ENCODE measurements at places on chromosomes 6 and 20.

GRCh38 chr6:148203970-148204369, 138.7 kb upstream of the SASH1 start:
- no peak for DNase-seq

DNA sequence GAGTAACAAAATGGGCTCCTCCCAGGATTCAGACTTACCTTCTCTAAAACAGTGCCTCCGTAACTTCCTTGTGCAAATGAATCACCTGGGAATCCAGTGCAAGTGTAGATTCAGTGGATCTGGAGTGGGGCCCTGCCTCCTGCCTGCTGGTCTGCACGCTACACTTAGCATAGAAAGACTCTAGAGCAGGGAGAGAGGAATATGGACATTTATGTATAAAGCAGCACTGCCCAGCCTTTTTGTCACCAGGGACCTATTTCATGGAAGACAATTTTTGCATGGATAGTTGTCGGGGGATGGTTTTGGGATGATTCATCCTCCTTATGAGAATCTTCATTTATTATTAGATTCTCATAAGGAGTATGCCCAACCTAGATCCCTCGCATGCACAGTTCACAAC, 42.3 kb upstream of the L3MBTL3 start:
- DNase-seq: no peak

DNA sequence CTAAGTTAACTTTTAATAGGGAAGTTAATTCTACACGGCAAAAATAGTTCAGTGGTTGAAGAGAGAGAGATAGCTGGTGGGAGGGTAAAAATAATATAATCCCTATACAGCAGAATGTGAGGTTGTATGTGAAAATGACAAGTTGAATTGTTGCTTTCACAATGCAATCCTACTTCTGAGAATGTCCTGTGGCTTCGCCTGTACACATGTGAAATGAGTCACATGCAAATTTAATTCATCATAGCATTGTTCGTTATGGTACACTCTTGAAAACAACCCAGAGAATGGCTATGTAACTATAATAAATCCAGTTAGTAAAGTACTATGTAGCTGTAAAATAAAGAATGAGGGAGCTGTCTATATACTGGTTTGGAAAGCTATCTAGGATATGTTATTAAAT, 46.0 kb upstream of the HINT3 start:
- DNase-seq: no peak

- DNase-seq: no peak
Measured at GRCh38 chr6:13681305-13682061, 30.2 kb downstream of the RANBP9 start.

DNA sequence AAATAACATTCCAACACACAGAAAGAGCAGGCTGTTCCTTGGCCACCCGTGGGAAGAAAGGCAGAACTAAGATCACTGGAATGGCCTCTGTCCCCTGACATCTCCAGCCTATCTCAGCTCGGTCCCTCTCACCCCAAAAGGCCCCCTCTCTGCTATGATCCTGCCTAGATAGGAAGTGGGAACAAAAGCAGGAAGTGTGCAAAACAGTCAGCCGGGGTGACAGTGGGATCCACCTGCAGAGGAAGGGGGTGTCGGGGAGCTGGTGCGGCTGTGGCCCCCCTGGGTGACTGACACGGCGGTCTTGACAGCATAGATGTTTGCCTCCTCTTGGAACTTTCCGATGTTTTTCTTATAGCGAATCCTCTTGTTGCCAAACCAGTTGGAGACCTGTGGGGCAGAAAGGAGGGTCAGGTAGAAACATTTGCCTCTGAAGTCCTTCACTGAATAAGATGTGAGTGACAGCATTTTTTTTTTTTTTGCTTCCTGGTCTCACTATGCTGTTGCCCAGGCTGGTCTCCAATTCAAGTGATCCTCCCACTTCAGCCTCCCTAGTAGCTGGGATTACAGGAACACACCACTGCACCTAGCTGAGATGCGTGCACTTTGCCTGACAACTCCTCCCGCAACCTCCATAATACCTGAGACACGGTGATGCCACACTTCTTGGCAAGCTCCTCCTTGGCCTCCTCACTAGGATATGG, 2.8 kb downstream of the PBX2 start:
- DNase-seq: no peak

GRCh38 chr6:101344885-101345284, 48.6 kb upstream of the GRIK2 start:
- no peak for DNase-seq

DNA sequence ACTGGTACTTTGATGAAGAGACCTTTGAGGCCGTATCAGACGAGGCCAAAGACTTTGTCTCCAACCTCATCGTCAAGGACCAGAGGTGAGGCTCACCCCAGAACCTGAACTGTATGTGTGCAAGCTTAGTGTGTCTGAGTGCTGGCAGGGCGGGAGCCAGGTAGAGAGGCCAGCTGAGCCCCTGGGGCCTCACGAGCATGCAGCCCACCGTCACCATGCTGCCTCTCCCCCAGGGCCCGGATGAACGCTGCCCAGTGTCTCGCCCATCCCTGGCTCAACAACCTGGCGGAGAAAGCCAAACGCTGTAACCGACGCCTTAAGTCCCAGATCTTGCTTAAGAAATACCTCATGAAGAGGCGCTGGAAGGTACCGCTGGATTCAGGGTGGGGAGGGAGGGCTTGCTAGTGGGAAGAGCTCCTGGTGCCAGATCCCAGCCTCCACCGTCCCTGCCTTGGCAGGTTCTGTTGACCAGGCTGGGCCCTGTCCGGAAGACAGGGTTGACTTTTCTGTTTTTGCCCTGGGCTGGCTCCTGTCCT, 12.7 kb downstream of the MYLK2 start:
- no peak for DNase-seq

DNA sequence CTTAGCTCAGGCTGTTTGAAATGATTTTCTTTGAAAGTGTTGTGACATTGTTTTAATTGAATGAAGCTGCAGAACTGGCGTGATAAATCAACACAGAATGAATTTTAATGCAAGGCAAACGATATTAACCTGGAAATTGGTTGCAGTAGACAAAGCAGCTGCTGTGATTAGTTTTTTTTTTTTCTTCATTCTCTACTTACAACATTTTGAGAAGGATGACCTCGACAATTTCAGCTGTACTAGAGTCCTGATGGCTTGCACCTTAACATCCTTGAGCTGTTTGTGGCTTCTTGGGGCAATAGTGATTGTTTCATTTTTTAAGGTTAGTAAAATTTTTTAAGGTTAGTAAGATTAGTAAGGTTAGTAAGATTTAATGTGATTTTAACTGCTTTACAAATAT, 54.2 kb downstream of the QKI start:
- no peak for DNase-seq

DNA sequence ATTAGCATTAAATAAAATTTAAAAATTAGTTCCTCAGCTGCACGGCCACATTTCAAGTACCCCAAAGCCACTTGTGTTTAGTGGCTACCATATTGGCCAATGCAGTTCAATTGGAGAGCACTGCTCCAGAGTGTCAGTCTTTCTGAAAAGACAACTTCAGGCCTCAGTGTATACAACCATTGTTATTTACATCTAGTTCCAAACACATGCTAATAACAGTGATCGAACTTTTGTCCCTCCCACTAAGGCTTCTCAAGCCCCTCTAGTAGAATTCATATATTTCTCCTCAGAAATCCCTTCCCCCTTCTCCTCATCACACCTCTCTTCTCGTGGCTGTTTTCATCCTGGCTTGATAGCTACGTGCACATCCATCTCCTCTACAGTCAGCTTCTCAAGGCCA, 32.9 kb downstream of the HIVEP2 start:
- no peak for DNase-seq

DNA sequence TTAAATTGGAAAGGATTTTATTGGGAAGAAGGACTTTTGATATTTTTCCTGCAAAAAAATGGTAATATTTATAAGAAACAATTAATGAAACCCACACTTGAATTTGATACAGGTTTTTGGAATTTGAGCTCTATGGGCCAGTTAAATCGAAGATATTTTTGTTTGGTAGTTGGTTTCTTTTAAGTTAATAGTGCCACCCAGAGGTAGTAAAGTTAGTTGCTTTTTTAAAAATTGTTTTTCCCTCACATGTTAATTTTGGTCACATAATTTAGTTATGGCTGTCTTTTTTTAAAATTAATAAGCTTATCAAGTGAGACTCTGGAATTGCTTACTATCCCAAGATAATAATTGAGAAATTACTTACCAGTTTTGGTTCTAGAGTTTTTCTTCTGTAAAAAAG, 7.1 kb downstream of the PRIM2 start:
- DNase-seq: no peak

DNA sequence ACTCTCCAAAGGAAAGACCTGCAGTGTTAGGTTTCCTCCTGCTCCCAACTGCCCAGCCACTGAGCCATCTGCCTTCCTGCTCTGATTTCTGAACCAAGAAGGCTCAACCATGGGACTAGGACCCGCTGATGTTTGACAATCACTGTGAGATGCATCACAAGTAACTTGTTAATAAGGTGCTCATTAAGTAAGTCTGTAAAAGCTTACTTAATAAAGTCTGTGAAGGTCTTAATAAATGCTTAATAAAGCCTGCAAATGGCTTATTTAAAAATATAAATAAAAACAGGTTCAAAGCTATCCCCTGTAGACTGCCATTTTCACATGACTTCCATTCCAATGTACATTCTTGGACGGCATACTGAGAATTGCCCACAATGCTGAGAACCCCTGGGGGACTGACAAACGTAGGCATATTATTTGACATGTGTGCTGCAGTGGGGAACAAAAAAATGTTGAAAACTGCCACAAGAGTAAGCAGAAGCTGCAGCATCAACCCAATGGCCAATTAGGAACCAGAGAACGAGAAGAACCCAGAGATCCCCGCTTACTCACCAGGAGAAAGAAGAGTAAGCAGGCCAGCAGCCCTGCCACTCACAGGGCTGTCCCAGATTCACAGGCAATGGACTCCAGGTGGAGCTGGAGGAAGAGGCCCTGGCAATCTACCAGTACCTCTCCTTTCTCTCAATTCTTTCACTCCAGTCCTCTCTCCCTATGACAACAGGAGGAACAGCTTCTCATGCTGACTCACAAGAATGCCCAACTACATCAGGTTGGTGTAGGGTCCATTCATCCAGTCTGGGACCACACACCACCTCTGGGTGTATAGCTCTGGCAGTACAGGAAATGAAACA, 19.5 kb downstream of the KIF13A start:
- DNase-seq: no peak

DNA sequence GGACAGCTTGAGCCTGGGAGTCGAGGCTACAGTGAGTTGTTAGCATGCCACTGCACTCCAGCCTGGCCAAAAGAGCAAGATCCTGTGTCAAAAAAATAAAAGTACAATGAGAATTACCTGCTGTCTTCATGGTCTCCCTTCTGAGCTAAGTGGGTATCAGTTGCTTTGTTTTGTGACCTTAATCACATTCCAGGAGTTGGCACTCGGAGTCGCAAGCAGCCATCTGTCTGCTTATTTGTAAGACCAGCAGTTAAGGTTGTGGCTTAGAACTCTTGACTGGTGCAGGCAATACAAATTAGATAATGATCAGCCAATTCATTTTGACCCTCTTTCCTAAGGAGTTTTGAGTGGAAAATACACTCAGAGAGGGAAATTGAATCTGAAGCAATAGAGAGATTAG, 114.0 kb downstream of the MYO6 start:
- DNase-seq: no peak

DNA sequence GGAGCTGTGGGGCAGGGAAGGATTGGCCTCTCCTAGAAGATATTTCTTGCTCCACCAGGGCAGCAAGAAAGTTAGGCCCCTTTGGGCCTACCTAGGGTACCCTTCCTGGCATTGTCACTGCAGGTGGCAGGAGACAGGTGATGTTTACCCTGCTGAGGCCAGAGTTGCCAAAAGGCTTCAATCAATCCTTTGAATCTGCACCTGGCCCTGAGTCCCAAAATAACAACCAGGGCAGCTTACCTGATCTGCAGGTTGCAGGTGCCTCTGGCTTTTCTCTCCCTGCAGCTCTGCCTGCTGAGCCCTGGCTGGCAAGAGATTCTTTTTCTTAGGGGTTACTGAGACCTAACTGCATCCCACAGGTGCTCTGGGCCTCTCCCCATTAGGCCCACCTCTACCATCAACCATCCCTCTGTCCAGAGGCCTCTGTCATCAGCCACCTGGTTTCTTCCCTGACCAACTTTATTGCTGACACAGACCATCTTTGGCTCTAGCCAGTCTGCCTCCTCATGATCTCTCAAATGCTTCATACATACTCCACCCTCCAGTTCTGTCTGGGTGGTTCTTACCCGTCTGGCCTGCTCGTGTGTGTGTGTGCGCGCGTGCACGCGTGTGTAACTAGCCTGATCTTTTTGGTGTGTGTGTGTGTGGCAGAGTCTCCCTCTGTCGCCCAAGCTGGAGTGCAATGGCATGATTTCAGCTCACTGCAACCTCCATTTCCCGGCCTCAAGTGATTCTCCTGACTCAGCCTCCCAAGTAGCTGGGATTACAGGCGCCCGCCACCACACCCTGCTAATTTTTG, 13.7 kb downstream of the BCL2L1 start:
- DNase-seq: no peak

- DNase-seq: peak; percentile 17
Measured at GRCh38 chr6:137823826-137824555, 43.1 kb upstream of the TNFAIP3 start.

- no peak for DNase-seq
Measured at GRCh38 chr6:77136086-77136485, 327.2 kb downstream of the HTR1B start.

GRCh38 chr20:23117738-23118137, 31.6 kb upstream of the CD93 start:
- DNase-seq: no peak

- DNase-seq: no peak
Measured at GRCh38 chr6:92710048-92710447, 709.3 kb downstream of the EPHA7 start.

DNA sequence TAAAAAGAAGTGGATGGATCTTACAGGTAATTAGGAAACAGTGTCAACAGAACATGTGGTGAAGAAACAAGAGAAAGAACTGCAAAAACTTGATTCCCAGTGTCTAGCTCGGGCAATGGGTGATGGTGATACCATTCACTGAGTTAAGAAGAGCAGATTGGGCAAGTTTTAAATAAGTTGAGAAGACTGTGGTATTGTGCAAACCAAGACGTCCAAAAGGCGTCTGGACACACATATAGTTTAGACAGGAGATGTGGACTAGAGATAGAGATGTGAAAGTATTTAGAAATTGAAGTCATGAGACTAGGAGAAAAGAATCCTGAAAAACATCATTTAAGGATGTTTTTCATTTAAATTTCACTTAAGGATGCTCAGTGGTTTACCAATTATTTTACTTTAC, 53.9 kb downstream of the CDK19 start:
- DNase-seq: no peak

DNA sequence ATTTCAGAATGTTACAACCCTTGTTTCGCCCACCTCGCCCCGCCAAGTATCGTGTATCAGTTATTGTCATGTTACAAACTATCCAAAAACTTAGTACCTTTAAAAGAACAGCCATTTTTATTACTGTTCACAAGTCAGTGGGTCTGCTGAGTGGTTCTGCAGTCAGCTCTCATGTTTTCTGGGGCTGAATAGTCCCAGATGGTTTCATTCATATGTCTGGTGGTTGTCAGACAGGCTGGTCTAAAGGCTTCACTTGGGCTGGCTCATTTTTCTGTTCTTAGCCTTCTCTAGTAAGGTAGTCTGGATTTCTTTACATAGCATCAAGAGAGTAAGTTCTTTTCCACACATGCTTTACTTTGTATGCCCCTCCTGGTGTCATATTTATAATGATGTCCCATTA, 8.6 kb downstream of the ZNF292 start:
- DNase-seq: no peak

GRCh38 chr6:166608774-166609173, 18.3 kb downstream of the RPS6KA2 start:
- DNase-seq: no peak

Measured in activated CD4-positive, CD25-positive, alpha-beta regulatory T cell (primary cell).